Activated CD4-positive, alpha-beta T cell treated with anti-CD3 and anti-CD28 coated beads, Interleukin-2, amount 10 ng/mL, durations not matched to agents 7 days and 5 days (primary cell): ENCODE measurements at places on chromosomes 2 and 18.

- H3K4me1 ChIP-seq = no peaks in the 10 kb centered on the region
- DNase-seq = no peak
- no peak overlapping the region for H3K27ac ChIP-seq
- H3K4me3 ChIP-seq = no peak overlapping the region
Observed at GRCh38 chr2:229422063-229422462, 151.0 kb upstream of the PID1 start.

DNA sequence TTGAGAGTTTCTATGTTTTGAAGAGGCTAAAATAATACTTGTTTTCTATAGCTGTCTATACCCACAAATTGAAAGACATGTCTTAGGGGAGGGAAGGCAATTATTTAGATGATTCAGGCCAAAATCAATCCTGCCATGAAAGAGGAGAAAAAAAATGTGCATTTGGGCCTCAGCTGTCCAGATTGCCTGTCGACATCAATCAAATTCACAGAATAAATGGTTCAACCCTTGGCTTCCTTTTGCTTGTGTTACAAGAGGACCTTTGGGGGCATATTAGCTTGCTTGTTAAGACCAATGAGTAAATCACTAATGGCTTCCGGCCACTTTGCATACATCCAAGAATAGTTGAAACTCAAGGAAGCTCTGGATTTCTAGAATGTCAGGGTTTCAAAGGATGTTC, 900.8 kb upstream of the CELF4 start:
- DNase-seq = no peak
- H3K27ac ChIP-seq = no peak overlapping the region
- no peaks in the 10 kb centered on the region for H3K36me3 ChIP-seq
- no peaks in the 10 kb centered on the region for H3K27me3 ChIP-seq
- no peaks in the 10 kb centered on the region for H3K4me1 ChIP-seq
- no peak overlapping the region for H3K4me3 ChIP-seq

- H3K4me1 ChIP-seq = no peaks in the 10 kb centered on the region
- H3K27me3 ChIP-seq = peaks cover 22% of the 10 kb centered on the region
- H3K27ac ChIP-seq = no peak overlapping the region
- DNase-seq = no peak
- no peaks in the 10 kb centered on the region for H3K36me3 ChIP-seq
- H3K4me3 ChIP-seq = no peak overlapping the region
Observed at GRCh38 chr2:46813020-46813415, 102.6 kb downstream of the MCFD2 start.

DNA sequence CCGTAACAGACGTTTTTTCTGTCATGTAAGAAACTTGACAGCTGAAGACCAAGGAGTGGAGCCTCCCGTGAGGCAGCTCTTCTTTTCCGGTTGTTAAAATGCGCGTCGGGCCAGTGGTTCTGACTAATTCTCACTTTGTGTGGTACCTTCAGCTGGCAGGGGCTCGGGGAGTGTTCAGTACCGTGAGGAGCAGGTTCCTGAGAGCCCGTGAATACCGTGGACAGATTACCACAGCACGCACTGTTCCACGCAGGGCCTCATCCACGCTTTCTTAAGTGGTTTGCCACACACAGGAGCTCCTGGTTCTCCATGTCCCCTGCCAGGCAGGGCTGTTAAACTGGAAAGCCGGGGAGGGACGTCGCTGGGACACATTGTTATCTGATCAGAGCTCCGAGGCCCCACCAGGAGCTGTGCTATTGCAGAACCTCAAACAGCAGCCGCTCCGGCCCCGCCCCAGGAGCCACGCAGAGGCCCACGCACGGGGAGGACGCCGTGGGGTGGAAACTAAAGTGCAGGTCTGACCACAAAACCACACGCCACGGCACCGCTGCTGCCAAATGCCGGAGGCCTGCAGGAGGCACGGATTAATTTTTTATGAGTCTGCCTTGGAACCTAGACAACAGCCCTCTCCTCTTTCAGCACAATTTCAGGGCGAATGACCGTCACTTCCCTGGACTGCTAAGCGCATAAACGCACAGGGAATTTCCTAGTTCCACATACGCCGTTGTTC, 43.3 kb downstream of the NFATC1 start:
- peak overlapping the region; percentile 25 for H3K27ac ChIP-seq
- peak; percentile 20 for DNase-seq
- peaks cover 48% of the 10 kb centered on the region for H3K4me1 ChIP-seq
- no peak overlapping the region for H3K4me3 ChIP-seq

GRCh38 chr2:191980483-191980882, 133.6 kb upstream of the CAVIN2 start:
- H3K4me1 ChIP-seq = no peaks in the 10 kb centered on the region
- no peaks in the 10 kb centered on the region for H3K36me3 ChIP-seq
- no peak overlapping the region for H3K27ac ChIP-seq
- no peak for DNase-seq

DNA sequence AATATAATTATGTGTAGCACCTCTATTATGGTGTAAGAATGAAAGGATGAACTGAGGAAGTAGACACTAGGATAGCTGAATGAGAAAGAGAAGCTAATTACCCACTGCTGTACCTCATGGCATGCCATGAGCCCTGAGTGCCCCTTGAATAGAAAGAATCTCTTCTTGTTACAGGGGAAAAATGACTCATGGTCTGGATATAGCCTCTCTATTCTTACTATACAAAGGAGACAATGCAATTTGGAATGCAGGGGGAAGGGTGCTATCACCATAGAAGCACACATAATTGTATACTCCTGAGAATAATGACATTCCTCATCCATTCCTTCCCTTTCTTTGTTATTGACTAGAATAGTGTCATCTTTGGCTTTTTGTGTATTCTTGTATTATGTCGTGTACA, 385.2 kb downstream of the CDH7 start:
- no peak for DNase-seq
- H3K27me3 ChIP-seq = no peaks in the 10 kb centered on the region
- no peak overlapping the region for H3K4me3 ChIP-seq
- no peak overlapping the region for H3K27ac ChIP-seq
- no peaks in the 10 kb centered on the region for H3K36me3 ChIP-seq
- H3K4me1 ChIP-seq = no peaks in the 10 kb centered on the region

- no peaks in the 10 kb centered on the region for H3K36me3 ChIP-seq
- no peak for DNase-seq
- H3K4me3 ChIP-seq = no peak overlapping the region
- no peaks in the 10 kb centered on the region for H3K27me3 ChIP-seq
- H3K27ac ChIP-seq = no peak overlapping the region
Observed at GRCh38 chr2:15674637-15675455, 83.2 kb downstream of the DDX1 start.

GRCh38 chr2:211816754-211817153, 721.8 kb downstream of the ERBB4 start:
- H3K4me1 ChIP-seq = no peaks in the 10 kb centered on the region
- H3K27me3 ChIP-seq = no peaks in the 10 kb centered on the region
- no peak overlapping the region for H3K27ac ChIP-seq

DNA sequence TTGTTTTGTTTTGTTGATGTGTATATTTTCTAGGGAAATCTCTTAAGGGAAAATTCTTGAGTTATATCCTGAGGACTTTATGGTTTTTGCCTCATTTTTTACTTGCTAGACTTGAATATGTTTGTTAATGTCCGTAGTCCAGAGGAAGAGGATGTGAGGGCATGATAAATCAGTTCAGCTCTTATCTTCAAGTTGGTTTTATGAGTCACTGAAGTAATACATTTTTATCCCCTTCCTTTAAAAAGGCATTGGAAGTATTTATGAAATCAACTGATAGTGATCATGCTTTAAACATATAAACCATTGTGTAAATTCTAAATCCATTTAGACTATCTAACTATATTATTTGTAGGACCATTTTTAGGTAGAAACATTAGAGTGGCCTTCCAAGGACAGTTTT, 43.9 kb upstream of the CYBRD1 start:
- H3K36me3 ChIP-seq = peaks cover 40% of the 10 kb centered on the region
- H3K4me1 ChIP-seq = peaks cover 3% of the 10 kb centered on the region
- DNase-seq = no peak
- H3K27me3 ChIP-seq = no peaks in the 10 kb centered on the region
- H3K4me3 ChIP-seq = no peak overlapping the region

GRCh38 chr2:206642075-206643025, at the start of gene FAM237A:
Gene FAM237A, plus strand, starts transcription at chr2:206642487. Its CDS starts 1,750 bp downstream, at chr2:206644237.
- no peaks in the 10 kb centered on the region for H3K4me1 ChIP-seq
- H3K27me3 ChIP-seq = peaks cover 13% of the 10 kb centered on the region
- DNase-seq = peak; percentile 55
- H3K4me3 ChIP-seq = no peak within 1 kb of the TSS
- no peaks in the 10 kb centered on the region for H3K36me3 ChIP-seq

DNA sequence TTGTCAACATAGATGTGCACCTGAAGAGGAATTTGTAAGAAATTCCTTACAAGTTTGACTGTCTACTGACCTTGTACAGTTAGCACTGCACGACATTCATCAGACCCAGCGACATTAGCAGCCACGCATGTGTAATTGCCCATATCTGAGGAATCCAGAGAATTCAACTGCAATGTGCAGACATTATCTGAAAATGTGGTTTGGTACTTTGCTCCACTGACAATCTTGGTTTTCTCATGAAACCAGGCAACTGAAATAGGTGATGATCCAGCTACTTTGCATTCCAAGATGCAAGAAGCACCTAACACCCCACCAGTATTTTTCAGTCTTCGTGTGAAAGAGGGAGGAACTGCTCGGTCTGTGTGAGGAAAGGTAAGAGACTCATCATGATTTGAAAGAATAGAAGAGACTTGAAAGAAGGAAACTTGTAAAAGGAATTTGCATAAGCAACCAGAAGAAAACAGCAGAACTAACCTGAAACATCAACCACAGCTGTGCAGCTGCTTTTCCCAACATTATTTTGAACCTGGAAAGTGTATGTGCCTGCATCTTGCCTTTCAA, 83.4 kb downstream of the TTN start:
- peaks cover 6% of the 10 kb centered on the region for H3K36me3 ChIP-seq
- DNase-seq = no peak
- H3K27me3 ChIP-seq = no peaks in the 10 kb centered on the region
- H3K27ac ChIP-seq = no peak overlapping the region

DNA sequence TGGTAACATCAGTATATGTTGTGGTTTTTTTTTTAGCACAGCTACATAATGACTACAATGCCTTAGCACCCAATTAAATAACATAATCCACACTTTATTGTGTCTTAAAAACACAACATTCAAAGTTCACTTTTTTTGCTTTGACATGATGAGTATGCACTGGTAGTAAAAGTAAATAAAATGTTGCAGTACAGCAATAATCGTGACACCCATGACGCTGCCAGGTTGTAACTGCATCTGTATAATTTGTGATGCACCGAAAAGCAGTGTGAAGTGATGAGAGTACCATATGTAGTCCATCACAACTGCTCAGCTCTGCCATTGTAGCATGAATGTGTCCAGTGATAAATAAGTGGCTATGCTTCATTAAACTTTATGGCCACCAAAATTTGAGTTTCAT, 15.7 kb downstream of the PPP1CB start:
- H3K27me3 ChIP-seq = no peaks in the 10 kb centered on the region
- DNase-seq = no peak
- H3K27ac ChIP-seq = no peak overlapping the region
- H3K4me1 ChIP-seq = peaks cover 35% of the 10 kb centered on the region

GRCh38 chr2:232927793-232928550, 57.9 kb downstream of the SNORC start:
- H3K27ac ChIP-seq = no peak overlapping the region
- H3K4me3 ChIP-seq = no peak overlapping the region
- peaks cover 5% of the 10 kb centered on the region for H3K4me1 ChIP-seq
- no peaks in the 10 kb centered on the region for H3K36me3 ChIP-seq
- H3K27me3 ChIP-seq = peaks cover 64% of the 10 kb centered on the region

GRCh38 chr2:147789720-147790119, 55.1 kb upstream of the ACVR2A start:
- H3K36me3 ChIP-seq = no peaks in the 10 kb centered on the region
- peaks cover 9% of the 10 kb centered on the region for H3K4me1 ChIP-seq
- no peaks in the 10 kb centered on the region for H3K27me3 ChIP-seq
- no peak overlapping the region for H3K4me3 ChIP-seq
- no peak for DNase-seq

- DNase-seq = no peak
- H3K36me3 ChIP-seq = no peaks in the 10 kb centered on the region
- peaks cover 9% of the 10 kb centered on the region for H3K4me1 ChIP-seq
Observed at GRCh38 chr2:157592948-157593347, 35.7 kb downstream of the ACVR1C start.

DNA sequence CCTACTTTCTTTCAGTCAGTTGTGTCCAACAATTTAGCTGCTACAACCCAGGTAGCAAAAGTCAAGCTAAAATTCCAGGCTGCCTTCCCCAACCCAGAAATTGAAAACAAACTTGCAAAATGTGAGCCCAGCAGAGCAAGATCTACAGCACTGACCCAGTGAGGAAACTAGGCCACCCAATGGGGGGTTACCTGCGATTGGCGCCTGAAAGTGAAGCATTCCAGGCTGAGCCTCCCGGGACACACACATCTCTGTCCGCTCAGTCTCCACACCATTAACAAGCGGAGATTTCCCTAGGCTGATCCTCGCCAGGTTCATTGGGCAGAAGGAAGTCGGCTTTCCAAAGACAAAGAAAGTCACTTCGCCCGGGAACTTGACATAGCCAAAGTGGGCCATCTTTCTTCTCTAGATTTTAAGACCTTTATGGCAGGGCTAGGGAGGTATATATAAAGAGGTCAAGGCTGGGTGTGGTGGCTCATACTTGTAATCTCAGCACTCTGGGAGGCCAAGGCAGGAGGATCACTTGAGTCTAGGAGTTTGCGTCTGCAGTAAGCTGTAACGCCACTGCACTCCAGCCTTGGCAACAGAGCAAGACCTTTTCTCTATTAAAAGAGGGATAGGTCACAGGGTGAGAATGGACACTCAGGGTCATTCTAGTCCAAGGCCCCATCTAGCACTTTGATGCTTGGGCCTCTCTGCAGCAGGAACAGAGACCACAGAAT, 53.6 kb downstream of the TTC32 start:
- H3K4me1 ChIP-seq = no peaks in the 10 kb centered on the region
- H3K27ac ChIP-seq = no peak overlapping the region
- H3K27me3 ChIP-seq = no peaks in the 10 kb centered on the region

DNA sequence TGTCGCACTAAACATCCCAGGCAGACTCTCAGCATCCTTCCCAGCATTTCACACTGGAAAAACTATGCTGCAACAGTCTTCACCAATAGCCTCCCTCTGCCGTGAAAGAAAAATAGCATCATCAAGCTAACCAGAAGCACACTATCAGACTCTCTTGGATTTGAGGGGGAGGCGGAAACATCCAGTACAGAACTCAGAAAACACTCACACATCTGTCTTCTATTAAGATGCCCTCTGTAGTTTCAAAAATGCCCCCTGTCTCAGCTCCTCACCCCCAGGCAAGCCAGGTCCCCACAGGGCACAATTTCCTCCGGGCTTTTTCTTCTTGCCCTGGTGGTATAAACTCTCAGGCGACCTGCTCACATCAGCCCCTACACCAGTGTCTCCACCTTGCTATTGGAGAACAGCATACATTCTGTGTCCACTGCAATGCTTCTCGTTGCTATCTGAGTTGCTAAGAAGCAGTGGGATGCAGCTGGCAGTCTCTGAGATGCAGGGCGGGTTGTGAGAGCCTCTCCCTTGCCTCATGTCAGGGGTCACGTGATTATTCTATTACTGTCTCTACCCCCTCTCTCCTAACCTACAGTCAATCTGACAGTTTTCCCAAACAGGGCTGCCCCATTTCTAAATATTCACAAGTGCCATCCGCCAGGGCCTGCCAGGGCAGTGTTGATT, 189.9 kb downstream of the INO80D start:
- no peaks in the 10 kb centered on the region for H3K4me1 ChIP-seq
- no peak for DNase-seq
- no peaks in the 10 kb centered on the region for H3K36me3 ChIP-seq
- H3K27ac ChIP-seq = no peak overlapping the region
